Panc1 (cell line): ENCODE measurements at places on chromosomes 3 and 15. TPM values are rescaled to one million over a fixed set of nuclear protein-coding genes. Genes with fewer than 3 reads are reported as not detected.

KIAA1143 gene
- 17.5 TPM for total RNA-seq

TMIE gene
- 1.1 TPM for total RNA-seq

FBXO45 gene
- total RNA-seq: 21.6 TPM

SAMD7 gene
- total RNA-seq: not detected

SENP8 gene
- total RNA-seq: 2.9 TPM

SYNPR gene
- total RNA-seq: not detected

GXYLT2 gene
- 6.1 TPM for total RNA-seq

C3orf80 gene
- 0.05 TPM for total RNA-seq

GOLGA6B gene
- total RNA-seq: not detected

ZPLD1 gene
- not detected for total RNA-seq
